ENCODE measurements at places on chromosomes 4 and X.

GRCh38 chrX:111881715-111882114 lies 5.7 kb downstream of the TRPC5OS start:
- DNase-seq: no peak

DNA sequence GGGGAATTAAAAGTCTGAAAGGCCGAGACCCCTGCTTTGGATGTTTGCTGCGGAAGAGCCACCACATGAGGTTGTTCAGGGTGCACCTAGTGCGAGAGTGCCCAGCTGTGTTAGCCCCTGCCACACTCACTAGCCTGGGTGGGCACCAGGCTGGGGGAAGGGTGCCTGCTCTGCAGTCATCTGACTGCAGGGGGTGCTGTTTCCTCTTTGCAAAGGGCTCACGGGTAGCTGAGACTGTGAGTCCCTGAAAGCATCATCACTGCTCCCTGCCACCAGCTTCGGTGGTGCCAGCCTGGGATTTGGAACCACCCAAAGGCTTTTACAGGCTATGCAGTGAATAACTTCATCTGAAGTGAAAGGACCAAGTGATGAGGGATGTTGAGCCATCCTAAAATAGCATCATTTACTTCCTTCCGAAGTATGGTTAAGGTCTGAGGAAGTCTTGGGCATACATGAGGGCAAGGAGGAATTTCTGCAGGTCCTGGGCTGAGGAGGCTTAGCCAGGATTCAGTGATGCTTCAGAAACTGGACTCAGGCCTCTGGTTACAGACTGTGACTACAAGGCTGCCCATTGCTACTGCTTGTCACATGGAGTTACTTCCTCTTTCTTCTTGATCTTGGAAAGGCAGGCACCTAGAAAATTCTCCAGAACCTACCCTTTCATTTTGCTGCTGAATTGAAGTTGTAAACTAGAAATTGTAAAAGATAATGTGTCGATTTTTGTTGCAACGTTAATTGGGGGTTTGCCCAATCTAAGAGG lies 293.2 kb upstream of the PRPS2 start:
- DNase-seq: no peak

DNA sequence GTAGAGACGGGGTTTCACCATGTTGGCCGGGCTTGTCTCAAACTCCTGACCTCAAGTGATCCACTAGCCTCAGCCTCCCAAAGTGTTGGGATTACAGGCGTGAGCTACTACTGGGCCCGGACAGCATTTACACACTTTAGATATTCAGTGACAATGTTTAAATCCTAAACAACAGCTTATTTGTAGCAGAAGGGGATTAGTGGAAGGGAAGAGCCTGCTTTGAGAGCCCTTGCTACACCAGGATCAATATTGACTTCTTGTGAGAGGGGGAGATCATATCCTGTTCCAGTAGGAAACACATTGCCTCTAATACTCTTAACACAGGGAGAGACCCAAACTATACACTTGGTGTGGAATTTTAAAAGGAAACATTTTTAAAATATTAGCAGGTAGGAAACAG lies 7.1 kb downstream of the MGST2 start:
- DNase-seq: no peak

DNA sequence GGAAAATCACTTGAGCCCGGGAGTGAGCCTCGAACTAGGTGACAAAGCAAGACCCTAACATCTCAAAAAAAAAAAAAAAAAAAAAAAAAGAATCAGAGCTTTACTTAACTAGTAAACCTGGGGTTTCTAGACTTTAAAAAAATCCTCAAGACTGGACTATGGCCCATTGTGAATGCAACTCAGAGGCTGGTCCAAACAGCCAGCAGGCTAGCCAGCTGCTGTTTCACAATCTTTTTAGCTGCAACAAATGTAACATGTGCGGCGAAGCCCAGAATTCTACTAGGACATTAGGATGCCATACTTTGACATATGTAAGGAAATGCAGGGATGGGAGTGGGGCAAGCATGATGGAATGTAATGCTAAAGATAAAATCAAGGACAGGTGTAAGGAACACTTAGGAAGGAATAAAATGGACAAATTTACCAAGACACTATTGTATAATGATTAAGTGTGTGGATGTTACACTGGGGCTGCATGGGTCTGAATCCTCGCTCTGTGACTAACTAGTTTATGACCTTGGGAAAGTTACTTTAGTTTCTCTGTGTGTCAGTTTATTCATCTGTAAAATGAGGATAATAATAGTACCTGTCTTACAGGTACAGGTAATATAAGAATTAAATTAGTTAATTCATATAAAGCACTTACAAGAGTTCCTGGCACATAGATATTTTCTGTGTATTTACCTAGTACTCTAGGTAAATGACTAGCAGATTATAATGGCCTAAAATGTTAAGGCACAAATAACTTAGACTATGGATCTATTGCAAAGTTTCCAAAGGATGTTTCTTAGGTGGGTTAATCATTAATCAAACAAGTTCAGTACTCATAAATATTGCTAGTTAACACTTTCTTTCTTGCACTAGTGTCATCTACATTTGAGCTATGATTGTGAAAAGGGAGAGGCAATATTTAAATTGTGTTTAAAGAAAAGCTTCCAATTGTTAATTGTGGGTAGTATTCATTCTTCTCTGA lies 49.5 kb downstream of the HELQ start:
- no peak for DNase-seq

DNA sequence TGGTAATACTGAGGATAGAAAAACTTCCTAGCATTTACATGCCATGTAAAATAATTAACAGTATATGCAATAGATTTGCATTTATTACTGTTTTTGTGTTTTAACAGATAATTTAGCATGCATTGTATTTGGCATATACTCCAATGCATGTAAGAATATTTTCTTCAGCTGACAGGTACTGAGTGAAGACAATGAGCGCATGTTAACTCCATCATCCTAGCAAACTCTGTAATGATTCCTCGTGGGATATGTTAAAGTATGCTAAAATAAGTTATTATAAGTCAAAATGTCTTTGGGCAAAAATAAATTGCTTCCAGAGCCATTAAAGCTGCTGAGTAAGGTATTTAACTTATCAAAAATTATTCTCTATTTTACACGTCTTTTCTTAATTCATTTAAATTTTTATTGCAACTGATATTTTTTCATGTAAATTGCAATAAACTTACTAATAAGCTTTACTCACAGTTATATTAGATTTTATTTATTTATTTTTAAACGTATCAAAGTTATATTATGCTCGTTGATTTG lies 616.4 kb upstream of the NDST4 start:
- DNase-seq: no peak

- no peak for DNase-seq
Measured at GRCh38 chr4:915041-915474, 17.1 kb downstream of the GAK start.

DNA sequence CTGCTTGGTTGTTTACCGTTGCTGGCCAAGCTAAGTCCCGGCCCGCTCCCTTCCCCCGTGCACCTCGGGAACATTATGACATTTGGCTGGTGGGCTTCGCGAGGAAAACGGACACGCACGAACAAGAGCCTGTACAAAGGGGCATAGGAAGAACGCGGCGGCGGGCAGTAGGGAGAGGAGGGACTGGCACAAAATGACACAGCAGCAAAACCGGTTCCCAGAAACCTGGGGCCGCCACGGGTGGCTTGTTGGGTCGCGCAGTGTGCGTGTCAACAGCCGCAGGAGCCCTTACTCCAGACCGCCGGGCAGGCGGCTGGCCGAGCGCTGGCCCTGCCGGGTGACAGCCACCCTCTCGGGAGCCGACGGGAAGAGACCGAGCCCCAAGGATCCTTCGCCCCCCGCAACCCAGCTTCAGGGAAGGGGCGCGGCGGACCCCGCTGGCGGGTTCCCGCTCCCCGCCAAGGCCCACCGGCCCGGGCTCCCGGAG lies 1.6 kb upstream of the LIN54 start:
- DNase-seq: peak; percentile 73

DNA sequence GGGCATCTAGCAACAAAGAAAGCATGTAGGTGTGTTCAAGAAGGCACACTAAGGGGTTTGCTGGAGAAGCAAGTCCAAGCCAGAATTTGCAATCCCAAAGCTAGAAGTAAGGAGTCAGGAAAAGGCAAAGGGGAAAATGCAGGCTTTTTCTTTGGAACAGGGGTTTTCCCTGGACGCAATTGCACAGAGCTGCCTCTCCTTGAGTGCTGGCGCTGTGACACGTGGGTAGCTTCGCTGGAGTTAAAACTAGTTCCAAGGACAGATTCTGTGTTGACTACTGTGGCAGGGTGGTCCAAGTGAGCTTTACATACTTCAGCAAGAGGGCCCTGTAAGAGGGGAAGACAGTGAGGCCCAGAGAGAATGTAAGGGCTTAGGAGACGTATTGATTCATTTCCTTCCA lies 277.1 kb downstream of the ADGRA3 start:
- no peak for DNase-seq

DNA sequence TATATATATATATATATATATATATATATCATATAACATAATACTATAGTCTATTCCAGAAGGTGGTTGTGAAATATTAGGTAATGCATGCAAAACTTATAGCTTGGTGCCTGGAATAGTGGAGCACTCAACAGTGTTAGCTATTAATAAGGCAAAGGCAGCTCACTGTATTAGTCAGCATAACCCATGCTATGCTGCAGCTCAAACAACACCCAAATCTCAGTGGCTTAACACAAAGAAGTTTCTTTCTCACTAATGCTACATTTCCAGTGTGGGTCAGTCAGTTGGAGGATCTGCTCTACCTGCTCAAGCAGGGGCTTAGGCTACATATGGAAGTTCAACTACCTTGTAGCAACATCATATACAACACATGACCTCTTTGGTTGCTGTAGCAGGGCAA lies 5.2 kb upstream of the RPGR start:
- no peak for DNase-seq

- DNase-seq: no peak
Measured at GRCh38 chrX:23981711-23982110, 45.3 kb downstream of the KLHL15 start.

DNA sequence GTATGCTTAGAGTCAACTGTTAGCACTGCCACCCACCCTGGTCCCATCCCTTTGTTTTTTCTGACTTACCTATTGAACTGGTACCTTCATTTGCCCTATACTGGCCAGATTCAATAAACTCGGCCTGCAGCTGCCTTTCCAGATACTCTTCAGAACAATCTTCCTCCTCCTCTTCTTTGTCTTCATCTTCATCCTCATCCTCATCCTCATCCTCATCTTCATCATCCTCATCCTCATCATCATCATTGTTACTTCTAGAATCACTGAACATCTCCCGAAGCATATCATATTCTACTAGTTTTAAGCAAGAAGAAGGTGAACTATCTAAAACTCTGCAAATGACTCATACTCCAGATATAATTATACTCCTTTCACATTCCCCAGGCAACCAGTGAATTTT lies 14.9 kb downstream of the TAF7L start:
- DNase-seq: no peak

- no peak for DNase-seq
Measured at GRCh38 chr4:132614682-132615081, 534.4 kb upstream of the PCDH10 start.

- DNase-seq: no peak
Measured at GRCh38 chr4:118086344-118086743, 52.1 kb downstream of the NDST3 start.

DNA sequence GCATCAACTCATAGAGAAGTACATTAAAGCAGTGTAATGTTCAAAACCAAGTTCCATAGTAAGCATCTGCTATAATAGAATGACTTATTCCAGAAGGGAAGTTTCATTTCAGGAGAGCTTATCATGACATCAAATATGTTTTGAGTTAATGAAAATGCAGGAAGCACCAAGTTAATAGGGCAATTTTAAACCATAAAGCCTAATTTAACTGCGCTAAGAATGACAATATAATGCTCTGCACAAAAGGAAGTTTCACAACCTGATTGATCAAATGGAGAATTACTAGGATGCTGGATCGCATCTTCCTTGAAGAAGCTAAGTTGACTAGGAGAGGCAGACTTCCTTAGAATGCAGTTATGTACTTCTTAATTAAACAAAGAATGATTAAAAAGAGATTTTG lies 416.9 kb upstream of the MAGEB2 start:
- no peak for DNase-seq

- DNase-seq: no peak
Measured at GRCh38 chr4:71257761-71258160, 81.1 kb upstream of the SLC4A4 start.

DNA sequence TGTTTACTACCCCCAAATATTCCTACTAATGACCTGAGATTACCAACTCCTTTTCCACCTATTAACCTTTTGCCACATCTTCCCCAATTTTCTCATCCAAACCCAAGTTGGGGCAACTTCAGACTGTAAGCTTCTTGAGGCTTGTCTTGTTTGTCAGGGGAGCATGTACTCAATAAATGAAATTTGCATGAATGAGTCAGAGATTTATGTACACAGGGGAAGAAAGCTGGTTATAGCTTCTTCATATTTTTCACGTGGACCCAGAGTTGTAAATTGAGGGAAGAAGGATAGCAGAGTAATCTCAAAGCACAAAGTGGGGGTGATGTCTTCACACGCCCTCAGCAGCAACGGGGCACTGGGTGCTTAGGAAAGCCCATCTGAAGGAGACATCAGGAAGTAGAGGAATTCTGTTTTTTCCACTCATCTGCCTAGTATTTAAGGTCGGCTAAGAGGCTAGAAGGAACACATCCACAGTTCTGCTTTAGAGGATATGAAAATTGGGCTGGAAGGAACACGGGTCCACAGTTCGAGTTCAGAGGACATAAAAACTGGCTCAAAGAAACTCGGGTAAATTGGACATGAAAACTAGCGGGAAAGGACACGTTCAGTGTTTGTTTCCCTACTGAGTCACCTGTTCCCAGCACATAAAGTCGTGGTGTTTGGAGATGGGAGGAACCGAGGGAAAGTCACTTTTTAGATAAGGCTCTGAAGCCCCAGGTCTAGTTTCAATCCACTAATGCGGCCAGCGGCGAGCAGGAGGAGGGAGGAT lies 696 bp upstream of the CA5B start:
- no peak for DNase-seq

DNA sequence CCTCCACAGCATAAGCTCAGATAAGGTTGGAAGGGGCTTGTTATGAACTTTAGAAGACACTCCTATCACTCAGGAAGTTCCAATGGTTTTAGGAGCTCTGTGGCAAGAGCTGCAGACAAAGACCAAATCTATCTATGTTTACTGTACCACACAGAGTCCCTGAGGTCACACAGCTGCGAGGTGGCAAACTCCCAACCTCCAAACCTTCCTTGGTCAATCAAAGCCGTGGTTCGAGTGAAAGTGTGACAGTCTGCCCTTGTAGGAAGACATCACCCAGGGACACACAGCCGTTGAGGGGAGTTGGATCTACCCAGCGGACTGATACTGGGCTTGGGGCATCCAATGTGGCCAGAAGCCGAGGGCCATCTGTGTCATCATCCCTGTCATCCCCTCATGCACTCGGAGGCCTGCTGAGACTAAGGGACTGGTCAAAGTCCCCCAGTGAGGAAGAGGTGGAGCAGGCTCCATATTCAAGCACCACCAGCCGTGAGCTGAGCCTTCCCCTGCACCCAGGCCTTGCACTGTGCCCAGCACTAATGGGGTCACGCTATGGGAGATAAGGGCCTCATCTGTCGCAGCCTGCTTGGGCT lies 26.8 kb downstream of the MAN2B2 start:
- DNase-seq: no peak
